ENCODE measurements at places on chromosomes 11 and 22. TPM values are rescaled to one million over a fixed set of nuclear protein-coding genes. Genes with fewer than 3 reads are reported as not detected.

TESMIN gene
- polyA plus RNA-seq, result 2.3 TPM

OR52W1 gene
- not detected for polyA plus RNA-seq

DNA sequence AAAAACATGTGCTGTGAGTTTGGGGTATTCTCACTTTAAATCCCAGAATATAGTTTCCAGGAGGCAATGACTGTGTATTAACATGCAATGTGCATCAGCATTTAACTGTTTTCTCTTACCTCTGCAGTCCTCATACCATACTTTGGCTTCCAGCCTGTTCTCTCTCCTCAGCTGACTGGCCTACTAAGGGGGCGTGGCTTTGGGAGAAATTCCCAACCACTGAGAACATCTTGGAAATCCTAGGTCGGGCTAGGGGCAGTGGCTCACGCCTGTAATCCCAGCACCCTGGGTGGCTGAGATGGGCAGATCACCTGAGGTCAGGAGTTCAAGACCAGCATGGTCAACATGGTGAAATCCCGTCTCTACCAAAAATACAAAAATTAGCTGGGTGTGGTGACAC, 13.5 kb upstream of the ZC3H12C start:
- no peak overlapping the region for H3K27ac ChIP-seq
- no peaks in the 10 kb centered on the region for H3K27me3 ChIP-seq
- no peaks in the 10 kb centered on the region for H3K4me1 ChIP-seq
- H3K36me3 ChIP-seq, result no peaks in the 10 kb centered on the region
- no peak for DNase-seq
- H3K4me3 ChIP-seq, result no peak overlapping the region

- no peak overlapping the region for H3K4me3 ChIP-seq
- no peak for DNase-seq
- H3K27me3 ChIP-seq, result peaks cover 25% of the 10 kb centered on the region
- no peaks in the 10 kb centered on the region for H3K36me3 ChIP-seq
Measured at GRCh38 chr22:37459206-37459605, 27.0 kb downstream of the MFNG start.

GRCh38 chr22:24391836-24392217, 35.6 kb upstream of the ADORA2A start:
- DNase-seq, result no peak
- no peak overlapping the region for H3K27ac ChIP-seq
- peaks cover 14% of the 10 kb centered on the region for H3K36me3 ChIP-seq
- H3K4me1 ChIP-seq, result peaks cover 24% of the 10 kb centered on the region

- peaks cover 16% of the 10 kb centered on the region for H3K36me3 ChIP-seq
- H3K4me3 ChIP-seq, result no peak overlapping the region
- no peak for DNase-seq
- H3K27ac ChIP-seq, result no peak overlapping the region
- H3K27me3 ChIP-seq, result no peaks in the 10 kb centered on the region
- H3K4me1 ChIP-seq, result no peaks in the 10 kb centered on the region
Measured at GRCh38 chr11:61870541-61871031, 20.8 kb downstream of the FADS3 start.

Measured in sigmoid colon (tissue), 7 donors.